CD4-positive, CD25-positive, alpha-beta regulatory T cell (primary cell): ENCODE measurements at places on chromosomes 5 and 9. TPM values are rescaled to one million over a fixed set of nuclear protein-coding genes. Genes with fewer than 3 reads are reported as not detected.

Gene RIC1
- 8.8 TPM for polyA plus RNA-seq

Gene HAVCR2
- polyA plus RNA-seq: 9.7 TPM

Gene C5orf58
- polyA plus RNA-seq: 1.1 TPM

Gene STK32A
- polyA plus RNA-seq: not detected

Gene ZNF622
- 51.8 TPM for polyA plus RNA-seq

Gene BAAT
- polyA plus RNA-seq: not detected

Gene ACTL7A
- not detected for polyA plus RNA-seq

Gene CMYA5
- polyA plus RNA-seq: 0.05 TPM

Gene NRG2
- polyA plus RNA-seq: not detected

Gene SPIN1
- 15.0 TPM for polyA plus RNA-seq

Gene ARAP3
- polyA plus RNA-seq: 0.25 TPM

Gene JADE2
- 31.7 TPM for polyA plus RNA-seq

Gene ERCC8
- 11.8 TPM for polyA plus RNA-seq

Gene GPR151
- polyA plus RNA-seq: not detected

Gene NOL8
- 23.5 TPM for polyA plus RNA-seq

Gene IRX2
- polyA plus RNA-seq: not detected

Gene CD72
- polyA plus RNA-seq: 4.0 TPM

Gene DCP2
- polyA plus RNA-seq: 96.4 TPM

Gene RBM18
- polyA plus RNA-seq: 29.6 TPM

Gene FOXD4L4
- not detected for polyA plus RNA-seq

Gene CCDC192
- polyA plus RNA-seq: not detected

Gene PCDHA2
- polyA plus RNA-seq: not detected

Gene WNT8A
- polyA plus RNA-seq: not detected

Gene LCN12
- polyA plus RNA-seq: not detected

Gene GCNT1
- polyA plus RNA-seq: 11.4 TPM

Gene TNFSF15
- polyA plus RNA-seq: not detected

Gene SPATA31C1
- not detected for polyA plus RNA-seq

Gene DEPDC1B
- polyA plus RNA-seq: 0.83 TPM

Gene ZNF608
- polyA plus RNA-seq: not detected

Gene OCLN
- not detected for polyA plus RNA-seq

Gene MARVELD2
- 0.94 TPM for polyA plus RNA-seq

Gene ACTL7B
- not detected for polyA plus RNA-seq

Gene HMGCS1
- polyA plus RNA-seq: 6.6 TPM

Gene LRRC19
- not detected for polyA plus RNA-seq

Gene ADGRD2
- polyA plus RNA-seq: not detected

Gene SLC27A6
- not detected for polyA plus RNA-seq

Gene SHISAL2B
- not detected for polyA plus RNA-seq

Gene RASEF
- not detected for polyA plus RNA-seq

Gene CLPTM1L
- polyA plus RNA-seq: 33.5 TPM

Gene RACK1
- 2,702 TPM for polyA plus RNA-seq

Gene DMRT3
- not detected for polyA plus RNA-seq

Gene ENG
- polyA plus RNA-seq: 0.71 TPM

Gene PCDHB3
- polyA plus RNA-seq: not detected

Gene AGXT2
- polyA plus RNA-seq: not detected

Gene QRFP
- not detected for polyA plus RNA-seq

Gene SUSD3
- 187 TPM for polyA plus RNA-seq

Gene NXNL2
- polyA plus RNA-seq: not detected

Gene RNF208
- not detected for polyA plus RNA-seq

Gene APBB3
- 3.9 TPM for polyA plus RNA-seq

Gene SV2C
- polyA plus RNA-seq: not detected

Gene UGCG
- 20.2 TPM for polyA plus RNA-seq
